ENCODE measurements at places on chromosomes 7 and 10. TPM values are rescaled to one million over a fixed set of nuclear protein-coding genes. Genes with fewer than 3 reads are reported as not detected.
A peak's percentile ranks its signal among the peaks of the same experiment; 100 is the strongest.

DNA sequence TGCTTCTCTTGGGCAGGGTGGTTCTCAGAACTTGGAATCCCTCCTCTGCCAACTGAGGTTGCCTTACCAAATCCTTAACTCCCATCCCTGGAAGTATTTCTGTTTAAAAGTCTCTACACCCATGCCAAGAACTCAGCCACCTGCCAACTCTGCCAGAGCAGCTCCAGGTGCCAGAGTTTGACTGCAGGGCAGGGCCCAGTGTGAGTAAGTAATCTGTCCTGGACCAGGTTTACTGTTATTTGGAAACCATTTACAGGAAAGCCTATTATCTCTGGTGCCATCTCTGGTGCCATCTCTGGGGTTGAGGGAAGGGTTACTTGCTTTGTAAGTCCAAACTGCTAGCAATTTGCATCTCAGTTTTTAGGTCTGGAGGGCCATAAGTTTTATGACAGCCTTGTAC lies 2.5 kb downstream of the TSPAN15 start:
- no peak for DNase-seq

DNA sequence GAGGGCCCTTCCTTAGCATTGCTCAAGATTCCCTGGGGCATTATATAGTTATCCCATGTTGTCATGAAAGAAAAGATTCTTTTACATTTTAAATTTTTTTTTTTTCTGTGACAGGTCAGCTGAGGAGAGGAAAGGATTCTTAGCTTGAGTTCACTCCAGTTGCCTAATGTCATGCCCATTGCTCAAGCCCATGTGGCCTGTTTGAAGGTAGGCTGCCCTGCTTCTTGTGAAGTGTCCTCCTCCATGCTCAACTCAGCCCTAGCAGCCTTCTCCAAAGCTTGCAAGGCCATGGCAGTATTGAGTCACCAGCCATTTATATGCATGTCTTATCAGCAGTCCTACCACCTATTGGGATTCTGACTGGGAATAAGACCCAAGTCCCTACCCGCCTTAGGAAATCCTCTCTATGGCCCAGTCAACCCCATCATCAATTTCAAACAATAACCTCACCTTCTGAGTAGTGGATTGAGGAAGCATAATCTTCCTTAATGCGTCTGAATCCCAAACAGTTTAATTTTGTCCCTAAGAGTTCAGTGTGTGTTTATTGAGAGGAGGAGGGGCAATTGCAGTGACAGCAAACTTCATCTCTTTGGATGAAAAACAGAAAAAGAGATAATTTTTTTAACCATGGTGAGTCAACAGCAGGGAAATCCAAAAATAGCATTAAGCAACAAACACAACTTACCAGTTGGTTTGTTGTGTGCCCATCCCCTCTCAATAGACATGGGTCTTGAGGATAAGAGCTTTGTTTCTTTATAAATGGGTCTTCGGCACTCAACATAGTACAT lies 38.6 kb upstream of the WASL start:
- DNase-seq, result no peak

DNA sequence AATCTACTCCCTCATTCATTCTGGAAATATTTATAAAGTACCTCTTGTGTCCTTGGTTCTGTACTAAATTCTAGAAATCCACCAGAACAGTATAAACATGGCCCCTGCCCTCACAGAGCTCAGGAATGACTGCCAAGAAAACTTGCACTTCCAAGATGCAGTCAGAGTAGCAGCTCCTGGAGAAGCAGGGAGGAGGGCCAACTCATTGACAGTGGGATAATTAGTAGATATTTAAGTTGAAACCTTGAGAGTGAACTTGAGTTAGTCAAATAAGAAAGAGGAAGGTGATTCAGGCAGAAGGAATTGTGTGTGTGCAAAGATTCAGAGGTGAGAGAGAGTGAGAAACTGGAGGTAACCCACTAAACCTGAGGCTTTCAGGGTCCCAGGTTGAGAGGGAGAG lies 182.2 kb upstream of the INHBA start:
- DNase-seq, result no peak

DNA sequence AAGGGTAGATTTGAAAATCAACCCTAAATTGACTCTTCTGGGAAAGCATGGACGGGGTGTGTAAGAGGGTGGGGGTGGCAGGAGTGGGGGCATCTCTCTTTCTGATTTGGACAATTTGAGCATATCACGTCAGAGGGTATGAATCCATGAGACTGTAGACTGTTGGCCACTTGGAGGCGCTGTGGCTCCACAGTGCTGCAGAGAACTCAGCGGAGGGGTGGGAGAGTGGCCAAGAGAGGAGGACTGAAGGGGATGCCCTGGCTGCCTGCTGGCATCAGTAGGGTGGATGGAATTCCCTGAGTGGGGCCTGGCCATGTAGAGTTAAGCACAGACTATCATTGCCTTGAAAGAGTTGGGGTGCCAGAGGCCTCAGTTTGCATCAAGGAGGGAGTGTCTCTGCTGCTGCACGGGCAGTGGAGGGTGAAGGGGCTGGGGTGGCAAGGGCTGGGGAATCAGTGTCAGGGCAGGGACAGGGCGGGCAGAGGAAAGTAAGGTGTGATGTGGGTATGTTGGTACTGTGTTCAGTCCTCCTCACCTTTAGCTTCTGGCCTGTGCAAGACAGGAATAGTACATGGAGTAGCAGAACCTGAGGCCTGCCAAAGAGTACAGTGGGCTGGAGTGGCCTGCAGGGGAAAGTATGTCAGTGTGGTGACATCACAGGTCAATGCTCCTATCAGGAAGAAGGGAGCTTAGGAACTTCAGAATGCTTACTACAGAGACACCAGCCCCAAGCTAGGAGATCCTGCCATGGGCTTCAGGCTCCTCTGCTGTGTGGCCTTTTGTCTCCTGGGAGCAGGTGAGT lies 133.5 kb upstream of the PRSS58 start:
- peak; percentile 40 for DNase-seq

DNA sequence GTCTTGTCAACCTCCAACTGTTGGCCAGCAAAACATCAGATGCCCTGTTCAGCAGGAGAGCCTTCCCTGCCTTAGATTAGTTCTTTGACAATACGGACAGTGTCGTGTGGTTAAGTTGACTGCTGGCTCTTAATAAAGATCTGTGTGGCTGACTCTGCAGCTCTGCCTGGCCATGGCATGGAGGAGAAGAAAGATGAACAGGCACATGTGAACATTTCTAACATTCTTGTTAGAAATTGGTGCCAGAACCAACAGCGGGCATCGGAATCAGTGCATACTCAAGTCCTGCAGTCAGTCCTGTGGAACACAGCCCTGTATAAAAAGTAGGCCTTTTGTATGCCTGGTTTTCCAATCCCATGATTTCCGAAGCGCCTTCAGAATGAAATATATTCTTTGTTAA lies 455.6 kb downstream of the POM121L12 start:
- no peak for DNase-seq

GRCh38 chr7:114663502-114663901 lies 248.9 kb downstream of the FOXP2 start:
- DNase-seq, result peak; percentile 34

DNA sequence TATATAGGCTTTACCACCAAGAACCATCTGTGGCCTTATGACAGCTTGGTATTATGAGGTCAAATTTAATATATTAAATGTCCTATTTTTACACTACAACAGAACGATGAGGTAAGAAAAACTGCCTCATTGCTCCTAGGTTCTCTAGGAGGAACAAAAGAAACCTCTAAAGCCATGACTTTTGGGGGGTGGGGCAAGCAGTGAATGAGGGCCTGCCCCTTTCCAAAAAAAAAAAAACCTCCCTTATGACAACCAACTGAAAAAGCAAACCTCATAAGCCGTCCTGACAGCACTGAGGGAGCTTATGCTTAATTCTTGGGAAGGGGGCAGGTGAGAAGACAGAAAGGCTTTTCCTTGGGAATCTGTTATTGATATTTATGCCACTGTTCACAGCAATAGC lies 116.6 kb downstream of the KMT2E start:
- DNase-seq, result no peak

- peak; percentile 88 for DNase-seq
Observed at GRCh38 chr7:94698275-94698674, 42.3 kb upstream of the SGCE start.

DNA sequence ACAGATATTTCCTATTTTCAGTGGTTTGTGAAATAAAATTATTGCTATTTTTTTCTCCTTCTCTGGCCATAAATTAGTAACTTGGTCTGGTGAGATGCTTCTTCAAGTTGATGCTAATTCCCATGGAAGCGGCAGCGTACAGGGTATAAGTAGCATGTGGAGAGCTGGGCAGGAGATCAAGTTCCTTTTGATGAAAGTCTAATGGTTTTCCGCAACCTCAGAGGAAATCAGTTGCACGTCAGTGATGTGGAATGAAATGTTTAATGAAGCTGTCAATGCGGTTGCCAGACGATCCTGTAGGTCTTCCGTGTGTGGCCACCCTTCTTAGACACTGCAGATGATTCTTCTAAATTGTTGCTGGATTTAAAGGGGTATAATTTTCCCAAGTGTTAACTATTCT lies 236.4 kb upstream of the GRM3 start:
- DNase-seq, result peak; percentile 67

DNA sequence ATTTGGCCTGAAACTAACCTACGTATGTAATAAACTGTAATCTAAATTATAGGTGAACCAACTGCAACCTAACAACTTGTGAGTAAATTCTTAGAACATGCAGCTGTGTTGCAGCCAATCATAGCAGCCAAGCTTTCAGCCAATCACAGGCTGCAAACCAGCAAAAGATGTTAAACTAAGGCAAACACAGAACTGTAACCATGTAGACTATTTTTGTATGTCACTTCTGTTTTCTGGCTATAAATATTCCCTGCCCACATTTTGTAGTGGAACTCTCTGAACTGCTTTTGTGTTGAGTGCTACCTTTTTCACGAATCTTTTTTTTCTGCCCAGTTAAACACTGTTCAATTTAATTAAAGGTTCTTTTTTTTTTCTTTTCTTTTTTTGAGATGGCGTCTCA lies 28.2 kb upstream of the ZPBP start:
- no peak for DNase-seq

- no peak for DNase-seq
Observed at GRCh38 chr7:114936471-114936870, 14.6 kb downstream of the MDFIC start.

- no peak for DNase-seq
Observed at GRCh38 chr7:157502701-157503111, 165.9 kb downstream of the DNAJB6 start.

DNA sequence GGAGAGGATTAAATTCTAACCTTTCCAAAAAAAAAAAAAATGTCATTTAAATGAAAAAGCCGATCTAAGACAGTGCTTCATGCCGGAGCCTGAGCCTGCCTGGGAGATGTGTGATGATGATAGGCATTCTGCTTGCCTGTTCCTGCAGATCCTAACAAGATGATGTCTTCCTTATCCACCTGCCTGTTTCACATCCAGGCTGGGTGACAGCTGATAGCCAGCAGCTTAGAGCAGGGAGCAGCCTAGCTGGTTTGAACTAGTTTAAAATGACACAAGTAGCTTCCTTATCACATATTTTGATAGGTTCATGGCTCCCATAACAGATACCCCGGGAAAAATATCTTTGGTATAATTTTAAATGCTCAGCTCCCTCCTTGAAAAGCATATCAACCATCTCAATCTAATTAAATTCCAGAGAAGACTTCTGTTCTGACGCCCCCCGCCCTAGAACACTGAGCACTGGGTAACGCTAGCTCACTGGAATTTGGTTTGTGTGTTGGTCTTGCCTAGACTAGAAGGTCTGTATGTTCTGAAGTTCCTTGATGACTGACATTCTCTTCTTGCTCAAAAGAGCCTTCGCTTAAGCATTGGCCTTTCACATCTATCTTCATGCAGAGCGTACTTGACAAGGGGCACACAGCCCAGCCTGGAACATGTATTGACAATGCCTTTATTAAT lies 96.9 kb upstream of the FGFR2 start:
- no peak for DNase-seq

GRCh38 chr10:80614576-80615416 lies 77.1 kb downstream of the SH2D4B start:
- DNase-seq, result no peak

GRCh38 chr10:46264737-46265368 lies 21.9 kb upstream of the ANTXRL start:
- DNase-seq, result no peak

GRCh38 chr7:5692845-5693278 lies 88.6 kb downstream of the RNF216 start:
- DNase-seq, result peak; percentile 95

The EN2 gene
- total RNA-seq, result 0.29 TPM

The KAZALD1 gene
- total RNA-seq, result 22.5 TPM

The ITIH2 gene
- not detected for total RNA-seq

The ZCWPW1 gene
- 2.2 TPM for total RNA-seq

The GPR85 gene
- total RNA-seq, result 2.7 TPM

The OR13A1 gene
- not detected for total RNA-seq

The CPEB3 gene
- 0.56 TPM for total RNA-seq

Data from H4 (cell line).